ENCODE measurements at places on chromosomes 7 and 10. TPM values are rescaled to one million over a fixed set of nuclear protein-coding genes. Genes with fewer than 3 reads are reported as not detected.

HTR5A gene
- not detected for total RNA-seq

GDF2 gene
- total RNA-seq: not detected

CALML3 gene
- not detected for total RNA-seq

TCERG1L gene
- total RNA-seq: not detected

PDLIM1 gene
- total RNA-seq: 293 TPM

UNCX gene
- total RNA-seq: not detected

PVRIG gene
- total RNA-seq: not detected

CALN1 gene
- not detected for total RNA-seq

LEP gene
- not detected for total RNA-seq

NEBL gene
- total RNA-seq: 13.0 TPM

NCF1 gene
- 0.18 TPM for total RNA-seq
